Activated CD4-positive, alpha-beta T cell treated with anti-CD3 and anti-CD28 coated beads, Interleukin-2, amount 50 U/mL, for 24 hours (primary cell): ENCODE measurements at places on chromosomes 11 and 22.
A peak's percentile ranks its signal among the peaks of the same experiment; 100 is the strongest.

DNA sequence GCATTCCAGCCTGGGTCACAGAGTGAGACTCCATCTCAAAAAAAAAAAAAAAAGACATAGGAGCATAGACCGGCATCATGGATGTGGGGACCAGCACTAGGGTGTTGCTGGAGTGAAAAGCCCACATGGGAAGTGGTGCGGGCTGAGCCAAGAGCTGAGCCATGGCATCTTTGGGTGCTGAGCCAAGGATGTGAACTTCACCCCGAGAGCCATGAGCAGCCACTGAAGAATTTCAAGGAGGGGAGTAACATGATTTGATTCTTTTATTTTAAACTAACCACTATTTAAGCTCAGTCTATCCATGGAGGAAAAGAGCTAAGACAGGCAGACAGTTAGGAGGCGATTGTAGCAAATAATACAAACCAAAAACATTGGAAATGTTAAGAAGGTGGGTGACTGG lies 57.4 kb downstream of the AHNAK start:
- no peak for DNase-seq

DNA sequence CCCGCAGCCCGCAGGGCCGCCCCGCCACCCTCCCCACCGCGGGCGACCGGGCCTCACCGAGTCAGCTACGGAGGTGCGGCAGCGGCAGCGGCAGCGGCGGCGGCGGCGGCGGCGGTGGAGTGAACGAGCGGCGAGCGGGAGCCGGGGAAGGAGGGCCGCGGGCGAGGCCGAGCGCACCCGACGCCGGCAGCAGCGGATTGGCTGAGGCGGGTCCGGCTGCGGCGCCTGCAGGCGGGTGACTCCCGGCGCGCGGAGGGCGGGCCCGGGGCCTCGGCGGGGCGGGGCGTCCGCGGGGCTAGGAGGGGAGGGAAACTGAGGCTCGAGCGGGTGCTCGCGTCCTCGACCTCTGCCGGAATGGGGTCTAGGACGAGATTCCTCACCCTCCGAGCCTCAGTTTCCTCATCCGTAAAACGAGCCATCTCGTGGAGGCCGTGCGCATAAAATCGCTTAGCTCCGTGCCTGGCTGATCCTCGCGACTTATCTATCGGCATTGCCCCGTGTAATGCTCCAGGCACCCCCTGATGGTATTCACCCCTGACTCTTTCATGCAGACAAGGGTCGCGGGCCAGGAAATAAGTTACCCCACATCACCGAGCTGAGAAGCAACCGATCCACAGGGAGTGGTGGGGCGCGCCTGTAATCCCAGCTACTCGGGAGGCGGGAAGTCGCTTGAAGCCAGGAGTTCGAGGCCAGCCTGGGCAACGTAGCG lies at the start of gene CPT1A:
TSS of gene CPT1A (minus strand) at position 199 of the 709 bp plus-strand sequence. CDS start 26,442 bp downstream, outside the sequence.
- DNase-seq, result peak; percentile 30

DNA sequence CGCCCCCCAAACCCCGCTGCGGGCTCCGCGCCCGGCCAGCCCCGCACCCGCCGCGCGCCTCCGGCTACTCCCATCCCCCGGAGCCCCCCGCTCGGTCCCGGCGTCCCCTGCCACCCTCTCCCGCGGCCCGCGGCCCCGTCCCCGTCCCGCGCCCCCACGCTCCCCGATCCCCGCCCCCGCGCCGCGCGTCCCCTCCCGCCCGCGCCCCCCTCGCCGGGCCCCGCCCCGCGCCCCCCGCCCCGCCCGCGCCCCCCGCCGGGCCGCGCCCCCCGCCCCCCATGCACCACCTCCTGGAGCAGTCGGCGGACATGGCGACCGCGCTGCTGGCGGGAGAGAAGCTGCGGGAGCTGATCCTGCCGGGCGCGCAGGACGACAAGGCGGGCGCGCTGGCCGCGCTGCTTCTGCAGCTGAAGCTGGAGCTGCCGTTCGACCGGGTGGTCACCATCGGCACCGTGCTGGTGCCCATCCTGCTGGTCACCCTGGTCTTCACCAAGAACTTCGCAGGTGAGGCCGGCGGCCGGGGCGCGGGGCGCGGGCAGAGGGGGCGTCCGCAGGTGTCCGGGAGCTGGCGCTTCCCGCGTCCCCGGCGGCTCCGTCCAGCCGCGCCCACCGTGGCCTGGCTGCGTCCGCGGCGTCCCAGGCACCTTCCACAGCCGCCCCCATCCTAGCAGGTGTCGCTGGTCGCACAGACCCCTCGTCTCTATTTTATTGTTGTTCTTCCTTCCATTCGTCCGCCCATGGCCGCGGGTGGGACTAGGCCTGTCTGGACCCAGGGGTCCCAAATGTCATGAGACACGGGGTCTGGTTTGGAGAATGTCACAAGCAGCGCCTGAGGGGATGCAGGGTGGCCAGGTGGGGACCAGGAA lies at the start of gene PANX2:
TSS of gene PANX2 (plus strand) at position 279 of the 866 bp plus-strand sequence. CDS start at position 279, 0 bp downstream.
- DNase-seq, result no peak

- peak; percentile 17 for DNase-seq
Measured at GRCh38 chr11:10856689-10857458, 979 bp downstream of the ZBED5 start.
